ENCODE measurements at places on chromosomes 3 and 15.

DNA sequence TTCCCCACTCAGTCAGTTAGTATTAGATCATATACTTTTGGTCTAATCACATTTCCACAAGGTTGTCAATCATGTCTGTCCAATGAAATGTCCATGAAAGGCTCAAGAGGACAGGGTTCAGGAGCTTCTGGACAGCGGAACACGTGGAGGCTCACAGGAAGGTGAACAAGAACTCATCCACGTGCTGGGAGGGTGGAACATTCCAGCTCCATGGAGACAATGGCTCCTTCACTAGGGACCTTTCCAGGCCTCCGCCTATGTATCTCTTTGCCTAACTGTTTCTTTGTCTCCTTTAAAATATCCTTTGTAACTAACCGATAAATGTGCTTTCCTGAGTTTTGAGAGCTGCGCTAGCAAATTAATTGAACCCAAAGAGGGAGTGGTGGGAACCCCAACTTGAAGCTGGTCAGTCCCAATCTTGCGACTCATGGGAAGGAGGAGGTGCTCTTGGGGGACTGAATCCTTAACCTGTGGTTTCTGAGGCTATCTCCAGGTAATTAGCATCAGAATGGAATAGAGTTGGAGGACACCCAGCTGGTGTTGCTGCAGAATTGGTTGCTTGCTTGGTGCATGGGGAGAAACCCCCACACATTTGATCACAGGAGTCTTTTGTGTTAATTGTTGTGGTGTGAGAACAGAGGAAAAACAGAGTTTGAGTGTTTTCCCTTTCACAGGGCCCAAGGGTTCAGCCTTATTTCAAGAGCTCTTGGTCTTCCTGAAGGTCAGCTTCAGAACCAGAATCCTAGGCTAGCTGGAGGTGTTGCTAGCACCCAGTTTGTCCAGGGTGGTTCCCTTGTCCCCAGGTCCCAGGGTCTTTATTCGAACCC, 3.0 kb upstream of the TKT start:
- DNase-seq: no peak

- no peak for DNase-seq
Observed at GRCh38 chr15:90839187-90840071, 29.0 kb upstream of the FURIN start.

DNA sequence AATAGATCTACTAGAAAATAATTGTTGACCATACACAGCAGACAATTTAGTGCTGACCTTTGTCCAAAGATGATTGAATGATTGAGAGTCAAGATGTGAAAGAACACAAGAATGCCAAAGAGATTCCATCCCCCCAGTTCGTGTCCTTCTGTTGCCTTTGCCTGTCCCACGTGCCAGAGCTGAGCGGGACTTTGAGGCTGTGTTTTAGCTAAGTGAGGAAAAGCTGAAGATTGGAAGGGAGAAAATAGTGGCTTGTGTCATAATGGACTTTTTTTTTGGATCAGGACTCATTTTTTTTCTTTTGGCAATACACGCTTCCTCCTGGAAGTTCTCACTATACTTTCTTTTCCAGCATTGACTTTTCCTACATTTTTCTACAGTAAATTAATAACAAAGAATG, 206.6 kb upstream of the MDFIC2 start:
- DNase-seq: no peak

- no peak for DNase-seq
Observed at GRCh38 chr3:58924578-58924977, 125.2 kb downstream of the CFAP20DC start.

- DNase-seq: no peak
Observed at GRCh38 chr3:40108643-40109042, 200.9 kb upstream of the EIF1B start.

GRCh38 chr3:106824856-106825255, 552.4 kb upstream of the CCDC54 start:
- no peak for DNase-seq

DNA sequence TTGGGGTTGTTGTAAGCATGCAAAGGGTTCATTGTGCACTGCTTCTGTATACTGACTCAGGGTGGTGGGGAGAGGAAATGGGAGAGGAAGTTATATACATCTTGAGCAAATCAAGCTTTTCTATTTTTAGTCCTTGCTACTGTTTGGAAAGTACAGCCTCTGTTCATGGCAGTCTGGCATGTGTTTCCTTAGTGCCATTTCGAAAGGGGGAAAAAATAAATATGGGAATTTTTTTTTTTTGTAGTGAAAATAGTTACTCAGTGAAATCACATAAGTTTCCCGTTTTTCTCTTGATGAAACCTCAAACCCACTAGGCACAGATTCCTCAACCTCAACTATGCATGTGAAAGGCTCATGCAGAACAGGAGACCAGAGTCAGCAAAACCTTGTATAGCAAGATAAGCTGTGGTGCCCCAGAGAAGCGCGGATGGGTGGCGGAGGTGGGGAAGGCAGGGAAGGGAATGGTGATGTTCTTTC, 353.3 kb downstream of the LPP start:
- DNase-seq: no peak

GRCh38 chr3:126777366-126777765, 73.3 kb downstream of the CHCHD6 start:
- no peak for DNase-seq

- no peak for DNase-seq
Observed at GRCh38 chr15:48084759-48085590, 35.8 kb upstream of the SLC24A5 start.

- no peak for DNase-seq
Observed at GRCh38 chr3:66452303-66453011, 48.4 kb downstream of the LRIG1 start.

DNA sequence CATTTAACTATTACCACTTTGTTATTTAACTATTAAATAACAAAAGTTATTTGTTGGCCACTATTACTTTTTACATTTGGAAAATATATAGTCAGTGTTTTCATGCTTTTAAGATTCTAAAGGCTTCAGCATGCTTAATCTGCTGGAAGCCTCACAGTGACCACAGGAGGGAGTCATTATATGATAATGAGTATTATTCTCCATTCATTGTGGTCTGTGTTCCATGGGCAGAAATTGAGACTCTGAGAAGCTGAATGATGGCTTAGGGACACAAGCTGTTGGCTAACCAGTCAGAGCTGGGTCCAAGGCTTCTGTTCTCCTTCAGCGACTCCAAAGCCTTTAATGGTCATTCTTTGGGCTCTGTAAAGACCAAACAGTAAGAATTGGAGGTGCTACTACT, 64.7 kb downstream of the BFSP2 start:
- DNase-seq: no peak

- DNase-seq: no peak
Observed at GRCh38 chr3:22746221-22746620, 456.9 kb upstream of the UBE2E2 start.

- no peak for DNase-seq
Observed at GRCh38 chr3:42688487-42689420, 3.4 kb downstream of the KLHL40 start.

GRCh38 chr3:142968319-142969025, 5.0 kb upstream of the PAQR9 start:
- DNase-seq: no peak

- no peak for DNase-seq
Observed at GRCh38 chr3:25181096-25181495, 247.0 kb upstream of the RARB start.

- DNase-seq: no peak
Observed at GRCh38 chr3:16311960-16312451, 47.0 kb downstream of the OXNAD1 start.

- DNase-seq: no peak
Observed at GRCh38 chr15:40087991-40088928, 20.4 kb downstream of the BMF start.

- DNase-seq: no peak
Observed at GRCh38 chr3:21752749-21753347, 1.8 kb upstream of the ZNF385D start.

- DNase-seq: no peak
Observed at GRCh38 chr3:127114337-127115070, 78.4 kb upstream of the PRR23E start.

DNA sequence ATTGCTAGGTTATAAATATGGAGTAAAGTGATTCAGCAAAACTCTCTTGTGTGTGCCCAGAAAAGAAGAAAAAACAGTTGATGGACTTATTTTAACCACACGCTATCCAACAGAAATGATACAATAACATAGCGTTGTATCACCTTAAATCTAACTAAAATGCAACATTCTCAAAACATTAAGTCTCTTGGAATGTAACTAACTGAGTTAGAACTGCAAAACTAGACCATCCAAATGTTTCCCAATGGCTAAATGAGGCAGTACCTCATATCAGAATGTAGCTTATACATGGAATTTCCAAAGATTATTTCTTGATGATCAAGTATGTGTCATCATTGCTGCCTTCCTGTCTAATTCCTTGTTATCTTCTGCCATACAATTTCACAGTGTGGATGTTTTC, 187.9 kb downstream of the CNTN3 start:
- no peak for DNase-seq

GRCh38 chr3:39000008-39000450, 51.7 kb downstream of the SCN11A start:
- no peak for DNase-seq

Measured in stimulated activated CD4-positive, alpha-beta T cell treated with anti-CD3 and anti-CD28 coated beads, Interleukin-4, amount 100 ng/mL, for 1 hour (primary cell).